ENCODE measurements at places on chromosomes 12 and 14.

GRCh38 chr12:79857675-79858074 is 77.2 kb downstream of the PPP1R12A start:
- no peak for DNase-seq

- no peak for DNase-seq
These were observed 8.3 kb downstream of the PROX2 start for GRCh38 chr14:74867673-74868072.

DNA sequence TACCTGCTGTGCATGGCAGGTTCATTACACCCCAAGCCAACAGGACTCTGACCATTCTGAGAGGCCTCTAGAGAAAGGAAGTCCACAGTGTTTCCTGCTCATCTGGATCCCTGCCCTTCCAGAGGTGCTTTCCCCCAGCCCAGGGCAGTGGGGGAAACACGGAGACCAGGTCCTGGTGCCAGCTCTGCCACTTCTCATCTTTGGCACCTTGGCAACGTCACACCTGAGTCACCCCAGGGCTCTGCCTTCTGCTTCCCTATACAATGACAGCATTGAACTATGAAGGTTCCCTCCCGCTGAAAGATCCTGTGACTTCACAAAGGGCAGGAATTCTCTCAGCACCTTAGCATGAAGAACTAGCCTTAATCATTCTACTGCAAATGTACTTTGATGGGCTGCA is 74.9 kb downstream of the ANO2 start:
- DNase-seq = no peak

DNA sequence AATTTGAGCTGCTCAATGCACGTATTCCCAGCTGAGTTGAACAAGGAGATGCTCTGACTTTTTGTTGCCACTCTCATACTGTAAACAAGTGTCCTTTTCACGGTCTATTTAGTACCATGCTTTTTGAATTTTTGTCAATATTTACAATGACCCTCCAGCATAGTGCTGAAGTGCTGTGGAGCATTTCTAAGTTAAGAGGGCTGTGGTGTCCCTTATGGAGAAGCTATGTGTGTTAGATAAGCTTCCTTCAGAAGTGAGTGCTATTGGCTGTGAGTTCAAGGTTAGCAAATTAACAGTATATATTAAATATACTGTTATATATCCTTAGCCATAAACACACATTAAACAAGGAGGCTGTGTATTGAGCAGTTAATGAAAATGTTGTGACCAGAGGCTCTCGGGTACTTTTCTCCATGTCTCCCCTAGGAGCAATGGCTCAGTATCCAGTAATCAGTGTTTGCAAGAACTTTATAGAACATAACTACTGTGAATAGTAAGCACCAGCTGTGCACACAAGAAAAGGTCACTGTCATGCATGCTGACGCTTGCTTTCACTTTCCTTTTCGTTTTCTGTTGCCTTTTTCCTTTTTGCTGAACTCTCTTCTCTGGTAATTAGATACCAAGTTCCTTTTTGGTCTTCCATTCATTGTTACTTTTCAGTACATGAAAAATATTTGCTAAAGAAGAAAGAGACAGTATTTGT is 187.2 kb upstream of the NEDD1 start:
- DNase-seq = peak; percentile 34

- peak; percentile 8 for DNase-seq
These were observed 996 bp downstream of the SLC41A2 start for GRCh38 chr12:104956870-104957718.

GRCh38 chr14:61632401-61632800 is 62.9 kb upstream of the HIF1A start:
- no peak for DNase-seq

- no peak for DNase-seq
These were observed 42.1 kb upstream of the GXYLT1 start for GRCh38 chr12:42186793-42187192.

Data from NCI-H1105 (cell line).